Activated T-helper 1 cell treated with anti-CD3 and anti-CD28 coated beads, Interleukin-2, amount 50 U/mL, for 16 hours (primary cell): ENCODE measurements at places on chromosomes 6 and 20.

- no peak for DNase-seq
Measured at GRCh38 chr6:81696524-81696923, 56.0 kb downstream of the TENT5A start.

DNA sequence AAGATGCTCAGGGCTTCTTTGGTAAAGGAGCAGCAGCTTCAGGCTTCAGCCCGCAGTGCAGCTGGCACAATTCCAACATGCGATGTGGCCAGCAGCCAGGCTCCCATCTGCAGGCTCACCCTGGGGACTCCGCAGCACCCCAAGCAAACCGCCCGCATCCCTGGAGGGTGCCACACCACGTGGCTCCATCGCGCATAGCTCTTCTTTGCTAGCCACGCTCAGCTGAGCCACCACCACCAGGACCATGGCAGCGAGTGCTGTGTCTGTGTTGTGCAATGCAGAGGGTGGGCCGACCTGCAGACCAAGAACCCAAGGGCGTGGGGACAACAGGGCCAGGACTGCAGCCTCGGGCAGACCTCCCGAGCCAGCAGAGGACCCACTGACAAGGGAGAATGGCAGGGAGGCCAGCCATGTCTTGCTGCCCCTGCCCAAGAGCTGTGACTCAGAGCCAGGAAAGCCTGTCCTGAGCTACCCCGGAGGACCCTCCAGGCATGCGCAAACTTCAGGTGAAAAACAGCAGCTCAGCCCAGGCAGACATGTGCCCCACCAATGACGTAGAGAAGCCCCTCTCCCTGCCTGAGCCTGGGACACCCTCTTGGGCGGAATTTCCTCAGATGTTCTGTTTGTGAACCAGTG, 87.8 kb downstream of the GINS1 start:
- DNase-seq, result no peak

DNA sequence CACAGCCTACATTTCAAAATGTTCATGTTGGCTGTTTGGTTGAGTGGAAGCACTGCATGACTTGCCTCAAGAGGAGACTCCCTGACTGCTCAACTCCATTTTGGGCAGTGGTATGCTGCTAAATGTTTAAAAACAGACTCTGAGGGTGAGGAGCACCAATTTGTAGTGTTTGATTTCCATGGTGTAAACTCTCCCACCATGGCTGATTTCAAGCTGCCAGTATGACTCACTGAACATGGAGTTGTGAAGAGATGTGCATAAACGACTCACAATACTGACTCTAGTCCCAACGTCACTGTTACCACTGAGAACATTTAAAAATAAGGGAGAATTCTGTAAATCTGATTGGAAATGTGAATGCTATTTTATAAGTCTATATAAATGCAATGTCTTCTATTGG, 70.4 kb downstream of the BACH2 start:
- no peak for DNase-seq

DNA sequence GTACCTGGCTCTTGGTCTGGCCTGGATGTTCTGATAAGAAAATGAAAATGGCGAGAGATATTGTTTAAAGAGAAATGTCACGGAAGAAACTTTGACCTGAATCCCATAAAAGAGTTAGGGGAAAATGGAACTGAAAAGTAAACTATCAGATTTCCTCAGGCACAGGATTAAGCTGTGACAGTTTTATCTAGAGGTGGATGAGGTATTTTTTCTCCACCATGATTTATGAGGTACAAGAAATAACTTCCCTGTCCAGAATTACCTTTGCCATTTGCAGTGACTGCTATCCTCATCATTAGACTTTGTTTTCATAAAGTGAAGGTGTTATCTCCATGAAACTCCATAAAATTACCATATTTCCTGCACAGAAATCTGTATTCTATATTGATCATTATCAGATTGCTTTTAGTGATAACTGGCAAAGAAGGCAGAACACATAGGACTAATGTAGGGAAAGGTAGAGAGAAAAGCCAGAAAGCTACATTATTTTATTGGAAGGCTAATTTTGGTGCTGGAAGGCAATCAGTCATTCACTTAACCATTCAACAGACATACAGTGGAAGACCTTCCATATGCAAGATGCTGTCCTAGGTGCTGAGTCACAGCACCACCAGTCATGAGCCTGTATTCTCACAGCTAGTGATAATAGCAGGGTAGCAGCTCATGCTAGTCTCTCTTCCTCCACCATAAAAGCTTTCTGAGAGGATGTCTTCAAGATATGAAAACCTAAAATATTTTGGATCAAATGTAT, 427.3 kb upstream of the CITED2 start:
- no peak for DNase-seq

DNA sequence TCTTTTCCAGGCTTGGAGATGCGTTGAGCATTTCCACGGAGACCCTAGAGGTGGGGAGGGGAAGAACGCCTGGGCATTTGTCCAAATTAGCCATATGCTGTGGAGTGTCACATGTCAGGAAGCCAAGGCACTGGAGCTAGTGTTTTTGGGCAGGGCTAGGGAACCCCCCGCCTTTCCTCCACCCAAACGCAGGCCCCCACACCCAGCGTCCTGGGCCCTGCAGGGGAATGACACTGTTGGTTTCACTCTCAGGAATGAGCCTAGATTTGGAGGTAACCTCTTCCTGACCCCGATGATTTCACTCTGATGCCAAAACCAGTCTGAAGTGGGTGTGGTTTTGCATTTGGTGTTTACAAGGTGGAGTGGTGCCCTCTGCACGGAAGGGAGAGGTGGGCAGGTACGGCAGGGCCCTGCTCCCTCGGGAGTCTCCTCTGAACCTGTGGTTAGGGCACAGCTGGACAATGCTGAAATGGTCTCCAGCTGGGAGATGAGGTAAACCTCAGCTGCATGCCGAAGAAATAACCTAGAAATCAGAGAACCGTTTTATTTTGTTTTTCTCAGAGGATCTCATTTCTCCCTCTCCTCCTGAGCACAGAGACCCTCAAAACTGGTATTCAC, 29.5 kb downstream of the MTHFD1L start:
- no peak for DNase-seq

DNA sequence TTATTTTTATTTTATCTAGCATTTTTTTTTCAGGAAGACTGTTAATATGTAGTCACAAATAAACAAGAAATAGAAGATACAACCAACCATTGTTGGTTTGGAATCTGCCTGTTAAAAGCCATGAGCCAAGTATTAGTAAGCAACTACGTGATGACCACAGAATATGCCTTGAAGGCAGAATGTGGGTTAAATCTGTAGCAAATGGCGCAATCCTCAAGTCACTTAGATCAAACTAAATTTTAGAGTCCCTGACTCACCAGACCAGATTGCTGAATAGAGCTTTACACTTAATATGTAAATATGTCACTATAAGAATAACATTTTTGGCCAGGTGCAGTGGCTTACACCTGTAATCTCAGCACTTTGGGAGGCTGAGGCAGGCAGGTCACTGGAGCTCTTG, 800.1 kb upstream of the CITED2 start:
- DNase-seq, result no peak

DNA sequence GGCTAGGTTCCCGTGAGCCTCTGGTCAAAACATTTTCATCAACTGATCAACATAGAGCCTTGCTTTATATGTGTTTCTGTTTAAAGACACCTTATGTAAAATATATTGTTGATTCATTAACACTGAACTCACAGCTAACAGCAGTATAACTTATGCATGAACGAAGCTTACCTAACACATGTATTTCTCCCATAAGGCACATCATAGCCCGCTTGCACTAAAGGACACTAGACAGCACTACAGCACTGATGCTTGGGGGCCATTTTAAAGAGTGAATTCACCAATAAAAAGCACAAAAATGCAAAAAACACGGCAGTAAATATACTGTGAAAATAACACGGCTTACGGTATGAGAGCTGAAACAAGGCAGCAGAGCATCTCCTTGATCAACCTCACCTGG, 4.0 kb downstream of the FLOT1 start:
- DNase-seq, result no peak

DNA sequence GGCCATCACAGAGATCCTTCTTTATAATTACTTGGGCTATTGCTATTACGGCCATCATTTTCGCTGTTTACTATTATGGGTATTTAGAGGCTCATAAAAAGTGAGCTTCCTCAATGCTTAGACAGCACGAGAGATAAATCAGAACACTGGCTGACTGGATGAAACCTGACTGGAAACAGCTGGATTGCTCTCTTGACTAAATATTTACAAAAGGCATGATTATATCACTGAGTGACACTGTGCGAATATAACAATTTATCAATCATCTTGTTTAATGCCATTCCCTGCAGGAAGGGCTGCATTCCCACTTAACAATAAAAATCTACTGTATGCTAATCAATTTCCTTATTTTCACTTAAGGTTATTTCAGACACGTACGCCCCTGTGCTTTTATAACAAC, 260.1 kb upstream of the ARID1B start:
- DNase-seq, result no peak

DNA sequence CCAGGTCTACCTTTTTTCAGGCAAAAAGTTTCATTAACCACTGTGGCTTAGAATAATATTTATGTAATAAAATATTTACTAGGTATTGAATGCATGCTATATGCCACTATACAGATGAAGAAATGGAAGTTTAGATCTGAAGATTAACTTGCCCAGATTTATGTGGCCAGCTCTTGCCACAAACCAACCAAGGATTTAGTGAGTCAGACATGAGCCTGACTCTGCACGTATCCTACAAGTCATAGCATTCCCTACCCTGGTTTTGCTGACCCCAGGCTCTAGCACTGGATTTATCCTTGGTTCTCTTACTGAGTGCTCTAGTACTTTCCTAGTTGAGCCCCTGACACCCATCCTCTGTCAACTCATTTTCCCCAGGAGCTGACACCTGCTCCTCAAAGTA, 75.4 kb downstream of the ANKEF1 start:
- no peak for DNase-seq

DNA sequence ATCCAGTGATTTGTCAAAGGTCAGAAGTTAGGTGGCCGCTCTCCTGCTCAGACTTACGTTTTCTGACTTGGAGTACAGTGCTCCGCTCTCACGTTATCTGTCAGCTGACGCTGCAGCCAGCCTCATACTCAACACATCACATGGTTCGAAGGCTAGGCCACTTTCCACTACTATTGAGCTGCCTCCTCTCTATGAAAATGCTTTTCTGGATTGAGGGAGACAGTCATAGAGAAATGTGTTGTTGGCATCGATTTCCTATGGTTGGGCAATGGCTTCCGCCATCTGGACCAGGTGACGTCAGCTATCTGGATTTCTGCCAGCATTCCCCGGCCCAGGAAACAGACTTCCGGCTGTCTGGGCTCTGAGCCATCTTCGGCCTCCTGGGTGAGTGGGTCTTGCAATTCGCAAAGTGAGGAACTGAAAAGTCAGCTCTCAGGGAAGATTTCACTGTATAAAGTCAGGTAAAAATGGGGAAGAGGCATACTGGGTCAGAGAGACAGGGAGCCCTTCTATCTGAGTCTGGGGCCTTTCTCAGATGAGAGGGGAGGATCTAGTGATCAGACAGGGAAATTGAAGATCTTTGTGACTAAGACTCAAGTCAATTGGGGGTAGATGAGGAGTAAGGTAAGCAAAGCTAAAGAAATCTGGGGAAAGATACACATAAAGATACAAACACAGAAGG, 37.5 kb upstream of the IER3 start:
- DNase-seq, result no peak
